Pons (tissue), 1 donor: ENCODE measurements at places on chromosomes 6 and 20.

DNA sequence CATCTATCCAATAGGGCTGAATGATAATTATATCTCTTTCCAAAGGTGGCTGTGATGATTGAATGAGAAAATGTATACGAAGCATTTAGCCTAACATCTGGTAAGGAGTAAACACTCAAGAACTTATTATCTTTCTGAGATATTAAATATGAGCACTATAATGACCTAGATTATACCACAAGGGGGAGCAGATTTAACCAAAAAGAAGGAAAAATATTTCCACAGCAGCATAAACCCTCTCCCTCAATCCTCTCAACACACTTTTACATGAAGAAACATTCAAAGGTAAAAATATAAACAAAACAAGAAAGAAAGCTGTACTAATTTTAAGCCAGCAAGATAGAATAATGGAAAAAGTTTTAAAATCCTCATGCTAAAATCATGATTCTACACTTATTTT is 68.4 kb downstream of the SHPRH start:
- no peak for DNase-seq

DNA sequence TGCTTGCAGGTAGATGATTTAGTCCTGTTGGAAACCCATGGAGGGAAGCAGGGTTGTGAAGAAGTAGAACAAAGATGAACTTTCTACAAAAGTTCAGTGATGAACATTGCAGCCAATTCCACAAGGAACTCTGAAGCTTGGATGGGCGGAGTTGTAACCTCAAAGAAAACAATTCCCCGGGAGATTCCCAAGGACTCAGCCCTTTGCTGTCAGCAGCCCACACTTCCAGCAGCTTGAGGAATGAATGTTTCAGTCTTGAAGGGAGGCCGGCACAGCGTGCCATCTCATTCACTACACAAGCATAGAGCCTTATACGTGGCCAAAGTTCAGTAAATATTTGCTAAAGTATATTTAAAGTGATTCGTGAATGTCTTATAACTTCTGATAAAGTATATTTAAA is 269.4 kb downstream of the NKAIN2 start:
- DNase-seq: no peak

- DNase-seq: no peak
Measured at GRCh38 chr20:58753267-58753921, 60.8 kb downstream of the NPEPL1 start.

- DNase-seq: no peak
Measured at GRCh38 chr6:10521104-10521808, at the start of gene GCNT2. GCNT2 (plus strand) TSS chr6:10521351; CDS start chr6:10528912, 7,561 bp downstream.

GRCh38 chr20:57609086-57609841 is 11.0 kb downstream of the ZBP1 start:
- no peak for DNase-seq

GRCh38 chr6:11331111-11331510 is 98.6 kb upstream of the NEDD9 start:
- no peak for DNase-seq

GRCh38 chr6:128007658-128008057 is 106.8 kb upstream of the THEMIS start:
- no peak for DNase-seq

- peak; percentile 42 for DNase-seq
Measured at GRCh38 chr20:7113577-7114466, 346.3 kb downstream of the BMP2 start.

GRCh38 chr20:53502820-53503219 is 90.8 kb downstream of the ZNF217 start:
- no peak for DNase-seq

DNA sequence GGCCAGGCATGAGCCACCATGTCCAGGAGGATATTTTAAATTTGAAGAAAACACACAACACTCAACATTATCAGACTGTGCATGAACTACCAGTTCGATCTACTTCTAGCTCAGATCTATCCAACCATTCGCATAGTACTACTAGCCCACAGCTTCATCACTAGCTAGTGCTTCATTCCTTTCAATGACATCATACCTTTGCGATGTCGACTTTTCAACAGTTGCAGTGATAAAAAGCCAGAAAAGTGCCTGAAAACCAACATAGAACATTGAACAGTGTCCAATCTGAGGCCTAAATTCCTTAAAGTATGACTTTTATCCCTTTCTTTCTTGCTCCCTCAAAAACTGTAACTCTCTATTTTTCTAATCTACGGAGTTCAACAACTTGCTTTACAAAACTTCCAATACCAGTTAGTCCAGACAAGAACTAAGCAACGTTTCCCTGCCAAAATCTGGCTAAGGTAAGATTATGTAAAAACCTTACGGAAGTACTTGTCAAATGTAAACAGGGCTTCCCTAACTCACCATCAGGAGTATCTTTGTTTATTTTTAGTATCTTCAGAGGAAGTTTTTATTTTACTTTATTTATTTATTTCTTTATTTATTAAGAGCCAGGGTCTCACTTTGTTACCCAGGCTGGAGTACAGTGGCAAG is 434.0 kb upstream of the JARID2 start:
- no peak for DNase-seq

DNA sequence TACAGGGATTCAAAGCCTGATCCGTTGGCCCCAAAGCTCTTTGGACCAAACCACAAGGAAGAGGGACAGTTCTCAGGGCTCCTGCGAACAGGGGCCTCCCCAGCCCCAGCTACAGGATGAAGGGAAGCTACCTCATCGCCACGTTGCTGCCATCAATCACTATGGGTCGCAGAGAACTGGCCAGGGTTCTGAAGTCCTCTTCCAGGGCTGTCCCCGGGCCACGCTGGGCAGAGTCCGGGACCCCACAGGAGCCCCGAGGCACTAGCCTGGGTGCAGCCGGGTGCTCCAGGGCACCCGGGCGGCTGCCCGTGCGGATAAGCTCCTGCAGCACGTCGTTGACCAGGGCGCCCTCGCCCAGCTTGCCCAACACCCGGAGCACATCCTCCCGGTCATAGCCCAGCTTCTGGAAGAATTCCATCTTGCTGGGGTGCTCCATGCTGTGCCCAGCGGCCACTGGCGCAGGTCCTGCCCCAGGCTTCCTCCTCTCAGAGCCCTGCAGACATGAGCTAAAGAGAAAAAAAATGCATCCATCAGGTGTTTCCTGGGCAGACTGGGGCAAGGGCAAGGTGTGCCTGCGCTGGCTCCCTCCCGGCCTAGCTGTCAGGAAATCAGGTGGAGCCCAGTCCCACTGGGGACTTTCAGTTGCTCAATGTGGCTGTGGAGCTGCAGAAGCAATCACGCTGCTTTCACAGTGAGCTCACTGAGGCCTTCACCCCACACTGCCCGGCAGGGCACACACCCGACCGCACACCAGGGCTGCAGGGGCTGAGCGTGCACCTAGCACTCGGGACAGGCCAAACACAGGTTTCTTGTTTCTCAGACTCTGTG is 10.5 kb downstream of the ZC3H12D start:
- DNase-seq: no peak

GRCh38 chr20:12203981-12204380 is 286.3 kb downstream of the BTBD3 start:
- no peak for DNase-seq

DNA sequence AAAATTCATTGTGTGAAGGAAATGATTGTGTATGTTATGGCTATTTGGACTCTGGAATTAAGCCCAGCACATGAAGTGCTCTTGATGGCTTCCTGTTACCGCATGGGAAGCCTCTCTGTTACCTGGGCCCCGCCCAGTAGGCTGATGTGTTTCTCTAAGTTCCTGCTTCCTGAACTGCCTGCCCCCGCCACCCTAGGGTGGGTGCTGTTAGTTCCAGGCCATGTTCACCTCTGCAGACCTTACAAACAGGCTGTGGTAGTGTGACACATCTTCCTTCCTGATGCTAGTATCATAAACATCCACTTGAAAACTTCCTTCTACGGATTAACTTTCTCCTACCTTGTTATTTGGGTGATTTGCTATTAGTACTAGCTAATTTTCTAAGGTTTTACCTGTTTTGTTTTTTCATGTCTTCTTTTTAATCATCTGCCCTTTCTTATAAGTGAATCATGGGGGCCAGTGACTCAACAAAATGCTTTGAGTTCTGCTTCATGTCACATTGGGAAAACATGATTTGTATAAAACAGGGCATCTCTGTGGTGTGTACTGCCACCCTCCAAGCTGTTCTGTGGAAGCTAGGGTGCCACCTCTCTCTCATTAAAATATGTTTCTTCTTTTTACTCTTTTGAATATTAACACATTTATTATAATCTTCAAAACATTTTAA is 40.6 kb downstream of the SH3BGRL2 start:
- DNase-seq: no peak

DNA sequence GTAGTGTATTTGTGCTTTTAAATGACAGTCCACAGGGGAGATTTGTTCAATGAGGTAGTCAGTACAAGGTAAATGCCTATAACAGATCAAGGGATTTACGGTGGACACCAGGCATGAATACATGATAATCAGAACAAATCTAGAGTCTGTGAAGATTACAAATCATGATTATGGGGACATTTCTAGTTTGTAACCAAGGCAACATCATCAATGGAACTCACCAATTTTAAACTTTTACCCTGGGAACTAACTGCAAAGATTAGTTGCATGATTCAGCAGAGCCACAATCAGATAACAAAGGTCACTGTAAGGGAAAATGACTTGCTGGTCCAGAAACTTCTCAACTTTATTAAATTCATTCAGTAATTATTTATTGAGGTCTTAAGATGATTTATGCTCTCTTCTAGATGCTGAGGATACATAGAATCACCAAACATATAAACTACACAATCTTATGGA is at the start of gene CRISP1:
Gene CRISP1, minus strand, starts transcription at position 51 of the 459 bp plus-strand sequence. CDS start 9,135 bp downstream, outside the sequence.
- DNase-seq: no peak

DNA sequence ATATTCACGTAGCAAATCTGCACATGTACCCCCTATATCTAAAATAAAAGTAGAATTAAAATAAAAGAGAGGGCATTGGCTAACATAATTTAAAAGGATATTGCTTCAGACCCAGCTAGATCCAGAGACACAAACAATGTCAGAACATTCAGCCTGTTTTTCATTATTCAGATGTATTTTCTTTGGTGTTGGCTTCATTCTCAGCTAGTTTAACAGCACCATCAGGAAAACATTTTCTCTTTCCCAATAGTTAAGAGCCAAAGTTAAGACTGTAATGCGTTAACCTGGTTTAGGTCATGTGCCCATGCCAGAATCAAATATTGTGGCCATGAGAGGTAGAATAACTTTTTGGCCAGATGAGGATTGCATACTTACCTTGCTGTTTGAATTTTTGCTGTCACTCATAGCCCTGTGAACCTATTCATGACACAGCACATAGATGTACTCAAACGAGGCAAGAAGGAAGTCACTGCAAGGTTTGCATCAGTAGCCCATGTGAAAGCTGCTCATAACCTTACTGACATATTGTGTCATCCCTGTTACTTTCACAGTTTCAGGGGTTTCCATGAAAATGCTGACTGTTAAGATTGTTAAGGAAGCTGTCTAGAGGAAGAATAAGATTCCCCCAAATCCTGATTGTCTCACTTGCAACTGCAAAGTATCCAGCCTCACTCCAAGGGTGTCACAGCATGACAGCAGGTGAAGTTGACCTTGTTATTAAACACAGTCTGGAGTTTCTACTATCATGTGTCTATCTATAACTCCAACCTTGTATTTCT is 233.1 kb downstream of the PACRG start:
- DNase-seq: no peak

DNA sequence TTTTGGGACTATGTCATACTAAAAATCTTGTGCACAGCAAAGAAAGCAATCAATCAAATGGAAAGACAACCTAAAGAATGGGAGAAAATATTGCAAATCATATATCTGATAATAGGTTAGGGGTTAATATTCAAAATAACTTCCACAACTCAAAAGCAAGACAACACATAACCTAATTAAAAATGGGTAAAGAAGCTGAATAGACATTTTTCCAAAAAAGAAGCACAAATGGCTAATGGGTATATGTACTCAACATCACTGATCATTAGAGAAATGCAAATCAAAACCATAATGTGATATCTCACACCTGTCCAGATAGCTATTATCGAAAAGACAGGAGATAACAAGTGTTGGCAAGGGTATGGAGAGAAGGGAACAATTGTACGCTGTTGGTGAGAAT is 53.0 kb downstream of the SYCP2L start:
- no peak for DNase-seq

- no peak for DNase-seq
Measured at GRCh38 chr20:10654630-10655029, 19.2 kb downstream of the JAG1 start.

DNA sequence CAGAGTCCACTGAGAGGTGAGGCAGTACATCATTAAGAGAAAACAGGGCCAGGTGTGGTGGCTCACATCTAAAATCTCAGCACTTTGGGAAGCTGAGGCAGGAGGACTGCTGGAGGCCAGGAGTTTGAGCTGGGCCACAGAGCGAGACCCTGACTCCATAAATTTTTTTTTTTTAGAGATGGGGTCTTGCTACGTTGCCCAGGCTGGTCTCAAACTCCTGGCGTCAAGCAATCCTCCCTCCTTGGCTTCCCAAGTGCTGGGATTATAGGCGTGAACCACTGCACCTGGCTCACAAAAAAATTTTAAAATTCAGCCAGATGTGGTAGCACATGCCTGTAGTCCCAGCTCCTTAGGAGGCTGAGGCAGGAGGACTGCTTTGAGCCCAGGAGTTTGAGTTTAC is 17.3 kb downstream of the PPIL1 start:
- DNase-seq: no peak

GRCh38 chr6:107554918-107555317 is 65.0 kb downstream of the SOBP start:
- DNase-seq: no peak

- no peak for DNase-seq
Measured at GRCh38 chr20:62716198-62716940, 7.7 kb downstream of the NTSR1 start.

GRCh38 chr6:118708055-118708454 is 56.7 kb upstream of the CEP85L start:
- DNase-seq: no peak

DNA sequence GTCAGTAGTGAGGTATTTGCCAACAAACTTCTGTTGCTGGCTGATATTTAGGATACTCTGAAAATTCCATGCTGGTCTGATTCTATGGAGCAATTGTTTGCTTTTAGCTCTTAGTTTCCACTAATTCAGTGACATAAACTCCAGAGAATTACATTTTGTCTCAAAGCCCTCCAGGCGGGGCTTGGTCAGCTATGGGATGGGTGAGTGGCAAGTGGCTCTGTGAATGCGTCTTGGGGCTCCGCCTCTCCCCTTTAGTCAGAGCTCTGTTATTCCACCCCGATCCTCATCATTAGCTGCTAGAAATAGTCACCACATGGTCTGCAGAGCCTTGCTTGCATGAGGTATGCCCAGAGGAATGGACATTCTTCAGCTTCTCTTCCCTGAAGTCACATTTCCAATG is 540.6 kb downstream of the QKI start:
- no peak for DNase-seq

GRCh38 chr20:668638-669037 is 7.0 kb downstream of the SCRT2 start:
- no peak for DNase-seq
